ENCODE measurements at places on chromosomes 4 and X. TPM values are rescaled to one million over a fixed set of nuclear protein-coding genes. Genes with fewer than 3 reads are reported as not detected.

The PF4V1 gene
- not detected for polyA plus RNA-seq

The LRIT3 gene
- polyA plus RNA-seq = 1.4 TPM

The HHIP gene
- polyA plus RNA-seq = 3.0 TPM

The CCKAR gene
- polyA plus RNA-seq = 0.10 TPM

The TCEAL9 gene
- 197 TPM for polyA plus RNA-seq

The RPS6KA6 gene
- polyA plus RNA-seq = 23.2 TPM

The LUZP4 gene
- polyA plus RNA-seq = not detected

The CFAP47 gene
- polyA plus RNA-seq = 0.91 TPM

The TDO2 gene
- 3.1 TPM for polyA plus RNA-seq
